Stimulated activated CD4-positive, alpha-beta T cell treated with anti-CD3 and anti-CD28 coated beads, Interleukin-12 subunit alpha, Interleukin-12 subunit beta, amount 100 ng/mL, for 24 hours (primary cell): ENCODE measurements at places on chromosomes 16 and 17.

- no peak for DNase-seq
These were observed 536.9 kb upstream of the CDH11 start for GRCh38 chr16:65658787-65659220.

- DNase-seq, result no peak
These were observed 41.0 kb downstream of the NXPH3 start for GRCh38 chr17:49616601-49617131.

DNA sequence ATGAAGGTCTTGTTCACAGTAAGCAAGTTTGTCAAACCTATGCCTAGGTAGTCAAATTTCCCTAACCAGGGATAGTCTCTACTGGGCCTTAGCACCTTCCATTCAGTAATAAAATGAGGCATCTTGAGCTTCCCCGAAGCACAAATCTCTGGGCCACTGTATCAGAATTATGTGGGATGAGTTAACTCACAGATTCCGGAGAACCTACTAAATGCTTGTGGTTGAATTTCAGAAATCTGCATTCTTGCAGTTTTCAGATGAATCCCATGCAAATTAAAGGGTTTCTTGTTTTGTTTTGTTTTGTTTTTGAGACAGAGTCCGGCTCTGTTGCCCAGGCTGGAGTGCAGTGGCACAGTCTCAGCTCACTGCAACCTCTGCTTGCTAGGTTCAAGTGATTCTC is 478.8 kb upstream of the HSBP1 start:
- DNase-seq, result no peak

DNA sequence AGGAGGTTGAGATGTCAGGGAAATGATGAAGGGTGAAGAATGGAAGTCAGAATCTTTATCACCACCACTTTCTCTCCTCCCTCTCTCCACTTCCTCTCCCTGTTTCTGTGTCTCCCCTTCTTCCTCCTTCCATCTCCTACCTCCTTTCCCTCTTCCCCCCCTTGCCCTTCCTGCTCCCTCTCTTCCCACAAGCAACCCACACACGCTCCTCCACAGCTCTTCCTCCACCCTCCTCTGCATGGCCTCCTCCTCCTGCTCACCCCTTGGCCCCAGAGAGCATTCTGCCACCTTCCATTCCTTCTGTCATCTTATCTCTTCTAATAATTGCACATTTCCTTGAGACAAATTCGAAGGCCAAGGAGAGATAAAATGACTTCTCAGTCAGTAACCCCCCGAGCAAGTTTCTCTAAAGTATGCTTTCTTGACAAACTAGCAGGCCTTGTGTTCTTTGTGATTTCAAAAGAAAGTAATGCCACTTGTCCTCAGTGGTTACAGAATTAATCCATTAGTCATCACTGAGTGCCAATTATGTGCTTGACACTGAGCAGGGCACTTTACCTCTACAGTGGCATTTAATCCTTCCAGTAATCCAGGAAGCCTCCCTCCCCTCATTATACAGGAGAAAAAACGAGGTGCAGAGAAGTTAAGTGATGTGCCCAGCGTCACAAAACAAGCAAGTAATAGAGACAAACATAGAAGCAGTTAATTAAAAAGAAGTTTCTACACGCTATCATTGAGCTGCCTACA is 72.3 kb upstream of the CCL1 start:
- no peak for DNase-seq

GRCh38 chr17:39816272-39816671 is 47.8 kb downstream of the IKZF3 start:
- no peak for DNase-seq
